Mesenteric fat pad (tissue), 1 donor: ENCODE measurements at places on chromosomes 3 and 15. TPM values are rescaled to one million over a fixed set of nuclear protein-coding genes. Genes with fewer than 3 reads are reported as not detected.

The TMCO5A gene
- not detected for total RNA-seq

The SLC27A2 gene
- total RNA-seq = 1.7 TPM

The CLDN16 gene
- not detected for total RNA-seq

The GP9 gene
- not detected for total RNA-seq

The NCEH1 gene
- 17.8 TPM for total RNA-seq

The MLF1 gene
- total RNA-seq = 6.6 TPM

The SETD2 gene
- 46.6 TPM for total RNA-seq

The RAB11A gene
- 207 TPM for total RNA-seq

The GOLGA8S gene
- 0.26 TPM for total RNA-seq

The CPNE4 gene
- total RNA-seq = not detected

The RETNLB gene
- not detected for total RNA-seq

The NR2E3 gene
- total RNA-seq = not detected

The GOLGA6A gene
- total RNA-seq = not detected

The PDIA5 gene
- total RNA-seq = 17.4 TPM

The PAQR5 gene
- 0.74 TPM for total RNA-seq

The PCBP4 gene
- 27.4 TPM for total RNA-seq

The ISLR gene
- 35.5 TPM for total RNA-seq

The UROC1 gene
- not detected for total RNA-seq

The SLC25A26 gene
- total RNA-seq = 18.7 TPM

The IGDCC3 gene
- total RNA-seq = not detected

The C3orf85 gene
- not detected for total RNA-seq

The TMEM266 gene
- total RNA-seq = 0.19 TPM

The OXTR gene
- total RNA-seq = 0.06 TPM

The ADAMTS17 gene
- total RNA-seq = 2.3 TPM

The SKOR1 gene
- total RNA-seq = 0.26 TPM

The KCTD6 gene
- 8.0 TPM for total RNA-seq

The ATP13A5 gene
- total RNA-seq = not detected

The HYAL3 gene
- total RNA-seq = 1.4 TPM

The RTP4 gene
- total RNA-seq = 1.6 TPM

The NPAP1 gene
- total RNA-seq = not detected

The DZIP1L gene
- total RNA-seq = 13.7 TPM

The PRTG gene
- total RNA-seq = 1.00 TPM

The CYP1A2 gene
- not detected for total RNA-seq

The GRM2 gene
- 0.22 TPM for total RNA-seq

The DCUN1D1 gene
- 49.0 TPM for total RNA-seq

The NR2F2 gene
- 76.3 TPM for total RNA-seq

The TOP2B gene
- 72.0 TPM for total RNA-seq

The GPR15 gene
- total RNA-seq = not detected

The KIF7 gene
- total RNA-seq = 12.7 TPM

The CISH gene
- total RNA-seq = 56.2 TPM

The MCTP2 gene
- 11.0 TPM for total RNA-seq

The CCR9 gene
- not detected for total RNA-seq

The SH3GL3 gene
- total RNA-seq = not detected

The ZNF80 gene
- not detected for total RNA-seq

The CNOT10 gene
- 26.0 TPM for total RNA-seq

The HMCES gene
- 38.5 TPM for total RNA-seq

The RPLP1 gene
- total RNA-seq = 994 TPM
